ENCODE measurements at places on chromosomes 6 and 20.
A peak's percentile ranks its signal among the peaks of the same experiment; 100 is the strongest.

GRCh38 chr6:131419702-131420101, 153.3 kb upstream of the ARG1 start:
- no peak for DNase-seq

DNA sequence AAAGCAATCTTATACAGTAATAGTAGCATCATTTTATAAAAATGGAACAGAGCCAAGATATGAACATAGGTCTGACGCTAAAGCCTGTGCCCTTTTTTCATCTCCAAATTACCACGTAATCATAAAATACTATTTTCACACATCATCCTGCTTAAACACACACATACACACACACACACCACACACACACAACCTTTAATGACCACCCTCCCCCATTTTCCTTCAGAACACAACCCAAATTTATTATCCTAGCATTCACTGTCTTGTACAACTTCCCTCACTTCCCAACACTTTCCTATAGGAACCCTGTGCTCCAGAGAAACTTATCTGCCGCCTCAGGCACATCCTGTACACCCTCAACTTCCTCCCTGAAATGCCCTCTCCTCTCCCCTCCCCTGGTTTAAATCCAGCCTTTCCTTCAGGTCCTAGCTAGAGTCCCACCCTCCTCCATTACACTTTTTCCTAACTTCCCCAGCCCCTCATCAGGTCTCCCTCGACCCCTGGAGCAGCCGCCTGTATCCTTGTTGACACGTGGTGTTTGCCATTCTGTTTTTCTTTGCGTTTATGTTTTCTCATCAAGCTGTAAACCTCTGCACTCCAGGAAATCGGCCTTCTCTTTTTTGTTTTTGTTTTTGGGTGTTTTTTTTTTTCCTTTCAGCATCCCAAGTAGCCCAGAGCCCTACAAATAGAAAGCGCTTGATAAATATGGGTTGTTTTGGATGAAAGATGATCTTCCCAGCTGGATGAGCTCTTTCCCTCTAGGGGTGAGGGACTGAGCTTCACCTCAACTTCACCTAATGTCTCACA, 968 bp upstream of the MMP24 start:
- DNase-seq = no peak

DNA sequence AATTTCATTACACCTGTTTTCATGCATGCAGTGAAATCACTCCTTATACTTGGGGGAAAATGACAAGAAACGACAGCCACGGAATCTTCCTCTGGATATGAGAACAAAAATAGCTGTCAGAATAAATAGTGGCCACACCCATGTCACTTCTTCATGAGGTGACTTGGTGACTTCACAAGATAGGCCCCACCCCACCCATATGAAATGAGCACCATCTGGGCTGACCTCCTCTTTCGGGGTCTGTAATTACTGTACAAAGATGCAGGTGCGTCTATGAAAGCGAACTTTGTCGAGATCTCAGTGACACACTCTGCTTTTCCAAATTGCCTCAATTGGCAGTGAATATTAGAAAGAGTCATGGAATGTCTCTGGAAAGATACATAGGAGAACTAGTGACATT, 184.2 kb upstream of the CCN2 start:
- no peak for DNase-seq

DNA sequence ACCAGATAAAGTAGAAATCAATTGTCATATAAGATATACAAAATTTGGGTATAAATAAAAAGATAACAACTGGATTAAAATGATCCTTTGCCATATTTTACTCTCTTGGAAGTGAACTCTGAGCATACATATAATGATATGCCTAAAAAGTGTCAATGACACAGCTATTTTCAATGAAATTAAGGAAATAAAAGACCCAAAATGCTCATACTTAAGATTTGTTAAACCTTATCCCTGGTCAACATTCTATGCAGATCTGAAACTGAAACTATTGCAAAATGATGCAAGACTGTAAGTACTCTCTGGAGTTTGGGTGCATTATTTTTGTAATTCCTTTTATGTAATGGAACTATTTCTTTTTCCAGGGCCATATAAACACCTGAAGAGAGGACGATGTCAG, 119.0 kb upstream of the SGK1 start:
- no peak for DNase-seq

DNA sequence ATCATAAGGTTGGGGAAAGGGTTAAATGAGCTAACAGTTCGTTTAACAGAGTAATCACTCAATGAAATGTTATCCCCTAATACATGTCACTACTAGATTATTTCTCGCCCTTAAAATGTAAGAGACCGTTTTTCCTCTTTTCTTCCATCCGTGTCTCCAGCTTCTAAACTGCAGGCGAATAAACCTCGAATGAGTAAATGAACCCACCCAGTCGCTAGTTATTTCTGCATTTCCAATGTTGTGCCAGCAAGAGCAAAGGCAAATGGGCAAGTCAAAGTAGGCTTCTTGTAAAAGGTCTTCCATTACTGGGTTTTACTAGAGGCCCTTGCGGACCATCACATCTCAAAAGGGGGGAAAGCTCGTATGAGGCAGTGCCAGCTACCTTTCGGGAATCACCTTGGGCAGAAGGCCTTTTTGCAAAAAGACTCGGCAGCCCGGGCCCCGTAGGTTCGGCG, 400 bp upstream of the SMAP1 start:
- DNase-seq = no peak

- DNase-seq = no peak
Measured at GRCh38 chr6:121884091-121884490, 448.6 kb downstream of the GJA1 start.

GRCh38 chr6:40426346-40427066, 160.7 kb downstream of the LRFN2 start:
- DNase-seq = no peak

DNA sequence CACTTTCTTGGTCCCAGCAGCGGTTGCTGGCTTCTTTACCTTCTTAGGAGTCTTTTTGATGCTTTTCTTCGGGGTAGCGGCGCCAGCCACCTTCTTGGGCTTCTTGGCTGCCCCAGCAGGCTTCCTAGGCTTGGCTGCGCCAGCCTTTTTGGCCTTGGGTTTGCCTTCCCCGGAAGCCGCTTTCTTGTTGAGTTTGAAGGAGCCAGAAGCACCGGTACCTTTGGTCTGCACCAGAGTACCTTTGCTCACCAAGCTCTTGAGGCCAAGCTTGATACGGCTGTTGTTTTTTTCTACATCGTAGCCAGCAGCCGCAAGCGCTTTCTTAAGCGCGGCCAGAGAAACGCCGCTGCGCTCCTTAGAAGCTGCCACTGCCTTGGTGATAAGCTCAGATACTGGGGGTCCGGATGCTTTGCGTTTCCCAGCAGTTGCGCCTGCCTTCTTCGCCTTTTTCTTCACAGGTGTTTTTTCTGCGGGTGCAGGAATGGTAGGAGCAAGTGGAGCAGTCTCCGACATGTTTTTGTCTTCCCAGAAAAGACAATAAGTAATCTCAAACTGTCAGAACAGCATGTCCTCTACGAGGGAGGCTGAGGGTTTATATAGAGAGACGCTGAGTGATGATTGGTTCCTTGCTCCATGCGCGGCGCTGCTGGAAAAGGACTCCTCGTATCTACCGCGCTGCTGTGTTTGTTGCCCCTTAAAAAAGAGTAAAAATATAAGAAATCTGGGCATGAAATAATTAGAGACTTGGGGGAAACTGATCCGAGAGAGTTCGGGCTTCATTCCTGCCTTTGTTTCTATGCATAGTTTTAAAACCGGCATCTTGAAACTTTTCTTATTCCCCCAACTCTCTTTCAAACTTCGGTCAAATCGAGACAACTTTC, 130.3 kb upstream of the BTN3A2 start:
- DNase-seq = peak; percentile 45

GRCh38 chr20:12049125-12049524, 131.4 kb downstream of the BTBD3 start:
- DNase-seq = no peak

DNA sequence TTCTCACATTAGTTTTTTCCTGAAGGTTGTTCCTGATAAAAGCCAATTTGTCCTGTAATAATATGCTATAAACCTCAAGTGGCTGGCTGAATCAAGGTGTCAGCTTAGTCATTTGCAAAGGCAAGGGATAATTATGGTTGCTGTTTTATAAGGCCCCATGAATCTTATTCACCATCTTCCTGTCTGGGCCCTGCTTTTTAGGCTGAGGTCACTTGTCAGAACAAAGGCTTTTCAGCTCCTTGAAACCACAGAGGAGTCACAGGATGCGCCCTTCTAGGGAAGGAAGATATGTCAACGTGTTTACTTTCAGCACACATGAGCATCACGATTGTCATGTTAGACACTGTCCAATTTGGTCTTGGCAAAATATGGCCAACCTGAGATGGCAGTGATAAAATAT, 64.8 kb upstream of the NAA20 start:
- no peak for DNase-seq

DNA sequence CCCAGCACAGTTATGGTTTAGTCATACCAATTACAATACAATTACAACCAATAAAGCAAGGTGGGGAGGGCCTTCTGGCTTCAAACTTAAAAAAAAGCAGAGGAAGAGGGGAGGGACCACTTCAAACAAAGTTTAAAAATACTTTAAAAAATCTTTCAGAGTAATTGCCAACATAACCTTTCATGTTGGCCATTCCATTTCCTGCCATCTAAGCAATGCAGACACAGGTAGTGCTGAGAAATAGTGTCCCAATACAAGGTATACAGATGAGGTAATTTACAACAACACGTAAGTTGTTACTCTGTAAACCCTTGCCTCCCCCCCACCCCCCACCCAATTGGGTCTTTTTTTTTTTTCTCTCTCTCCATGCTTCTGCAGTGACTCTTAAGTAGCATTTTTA, 18.8 kb upstream of the TBC1D20 start:
- DNase-seq = no peak

GRCh38 chr6:113597231-113597583, 259.9 kb upstream of the MARCKS start:
- no peak for DNase-seq

DNA sequence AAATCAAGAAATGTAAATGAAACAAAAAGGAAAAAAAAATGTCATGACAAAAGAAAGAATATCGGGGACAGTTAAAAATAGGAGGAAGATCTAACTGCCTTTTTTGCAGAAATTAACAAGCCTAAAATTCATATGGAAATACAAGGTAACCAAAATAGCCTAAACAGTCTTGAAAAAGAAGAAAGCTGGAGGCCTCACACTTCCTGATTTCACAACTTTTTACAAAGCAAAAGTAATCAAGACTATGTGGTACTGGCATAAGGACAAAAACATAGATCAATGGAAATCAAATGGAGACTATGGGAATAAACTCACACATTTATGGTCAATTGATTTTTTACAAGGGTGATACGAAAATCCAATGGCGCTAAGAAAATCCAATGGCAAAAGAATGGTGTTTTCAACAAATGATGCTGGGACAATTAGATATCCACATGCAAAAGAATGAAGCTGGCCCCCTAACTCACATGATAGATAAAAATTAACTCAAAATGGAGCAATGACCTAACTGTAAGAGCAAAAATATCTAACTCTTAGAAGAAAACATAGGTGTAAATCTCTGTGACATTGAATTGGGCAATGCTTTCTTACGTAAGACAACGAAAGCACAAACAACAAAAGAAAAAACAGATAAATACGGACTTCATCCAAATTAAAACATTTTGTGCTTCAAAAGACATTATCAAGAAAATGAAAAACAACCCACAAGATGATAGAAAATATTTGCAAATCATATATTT, 24.5 kb downstream of the MAP3K5 start:
- no peak for DNase-seq

GRCh38 chr6:4124351-4124750, 11.0 kb downstream of the ECI2 start:
- no peak for DNase-seq

- DNase-seq = no peak
Measured at GRCh38 chr6:125843593-125843992, 52.8 kb downstream of the NCOA7 start.

GRCh38 chr6:139135578-139136545, 982 bp downstream of the HECA start:
- DNase-seq = no peak

- DNase-seq = no peak
Measured at GRCh38 chr6:108544606-108545005, 16.1 kb upstream of the FOXO3 start.

DNA sequence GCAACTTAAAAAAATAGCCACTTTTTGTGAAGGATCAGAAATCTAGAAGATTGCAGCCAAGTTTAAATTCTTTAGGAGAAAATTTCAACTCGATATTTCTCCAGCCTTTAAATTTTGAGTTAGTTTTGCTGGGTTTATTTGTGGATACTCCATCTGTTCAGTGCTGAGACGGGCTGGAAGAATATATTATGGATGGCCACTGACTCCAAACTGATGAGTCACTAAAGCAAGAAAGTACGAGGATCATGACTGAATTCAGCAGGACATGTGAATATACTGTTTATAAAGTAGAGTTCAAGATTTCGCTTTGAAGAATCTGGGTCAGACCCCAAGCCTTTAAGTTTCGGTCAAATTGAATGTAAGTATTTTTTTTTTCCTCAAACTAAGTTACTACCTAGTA, 199.5 kb downstream of the ADGRB3 start:
- DNase-seq = no peak

DNA sequence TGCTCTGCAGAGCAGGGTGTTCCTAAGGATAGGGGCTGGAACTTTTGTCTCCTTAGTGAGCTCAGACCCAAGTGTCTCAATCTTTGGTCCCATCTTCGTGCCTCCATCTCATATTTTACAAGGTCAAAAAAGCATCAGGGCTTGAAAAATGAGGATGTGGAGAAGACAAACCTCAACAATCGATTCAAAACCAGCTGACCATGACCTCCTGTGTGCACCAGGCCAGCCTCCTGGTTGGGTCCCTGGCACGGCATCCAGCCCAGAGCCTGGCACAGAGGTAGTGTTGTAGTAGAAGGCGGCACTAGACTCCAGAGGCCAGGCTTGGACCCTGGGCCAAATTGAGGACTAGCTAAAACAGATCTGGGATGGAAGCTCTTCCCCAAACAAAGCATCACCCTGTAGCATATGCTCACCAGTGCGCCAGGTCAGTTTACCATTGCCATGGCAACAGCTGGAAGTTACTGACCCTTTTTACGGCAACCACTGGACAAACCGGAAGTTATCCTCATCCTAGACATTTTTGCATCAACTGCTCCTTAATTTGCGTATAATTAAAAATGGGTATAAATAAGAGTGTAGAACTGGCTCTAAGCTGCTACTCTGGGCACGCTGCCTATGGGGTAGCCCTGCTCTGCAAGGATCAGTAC, 69.3 kb upstream of the BLCAP start:
- no peak for DNase-seq

DNA sequence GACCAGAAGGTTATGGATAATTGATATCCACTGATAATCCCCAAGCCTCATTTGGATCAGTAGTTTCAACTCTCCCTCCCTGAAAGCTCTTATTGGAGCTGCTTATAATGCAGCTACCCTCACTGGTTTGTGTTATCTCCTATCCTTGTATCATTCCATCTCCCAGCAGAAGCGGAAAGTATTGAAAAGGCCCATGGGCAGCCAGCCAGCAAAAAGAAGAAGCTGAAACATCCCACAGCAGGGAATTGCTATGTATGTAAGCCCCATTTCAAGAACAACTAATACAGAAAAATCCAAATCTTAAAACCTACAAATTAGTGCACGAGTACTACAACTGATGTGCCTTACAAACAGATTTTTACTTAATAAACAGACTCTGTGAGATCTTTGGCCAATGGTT, 269.0 kb upstream of the ECI2 start:
- no peak for DNase-seq

Data from stimulated activated CD8-positive, alpha-beta memory T cell treated with anti-CD3 and anti-CD28 coated beads, Interleukin-2, amount 100 ng/mL, for 1 hour (primary cell).